NCI-H2029 (cell line): ENCODE measurements at places on chromosomes 5 and 9.

DNA sequence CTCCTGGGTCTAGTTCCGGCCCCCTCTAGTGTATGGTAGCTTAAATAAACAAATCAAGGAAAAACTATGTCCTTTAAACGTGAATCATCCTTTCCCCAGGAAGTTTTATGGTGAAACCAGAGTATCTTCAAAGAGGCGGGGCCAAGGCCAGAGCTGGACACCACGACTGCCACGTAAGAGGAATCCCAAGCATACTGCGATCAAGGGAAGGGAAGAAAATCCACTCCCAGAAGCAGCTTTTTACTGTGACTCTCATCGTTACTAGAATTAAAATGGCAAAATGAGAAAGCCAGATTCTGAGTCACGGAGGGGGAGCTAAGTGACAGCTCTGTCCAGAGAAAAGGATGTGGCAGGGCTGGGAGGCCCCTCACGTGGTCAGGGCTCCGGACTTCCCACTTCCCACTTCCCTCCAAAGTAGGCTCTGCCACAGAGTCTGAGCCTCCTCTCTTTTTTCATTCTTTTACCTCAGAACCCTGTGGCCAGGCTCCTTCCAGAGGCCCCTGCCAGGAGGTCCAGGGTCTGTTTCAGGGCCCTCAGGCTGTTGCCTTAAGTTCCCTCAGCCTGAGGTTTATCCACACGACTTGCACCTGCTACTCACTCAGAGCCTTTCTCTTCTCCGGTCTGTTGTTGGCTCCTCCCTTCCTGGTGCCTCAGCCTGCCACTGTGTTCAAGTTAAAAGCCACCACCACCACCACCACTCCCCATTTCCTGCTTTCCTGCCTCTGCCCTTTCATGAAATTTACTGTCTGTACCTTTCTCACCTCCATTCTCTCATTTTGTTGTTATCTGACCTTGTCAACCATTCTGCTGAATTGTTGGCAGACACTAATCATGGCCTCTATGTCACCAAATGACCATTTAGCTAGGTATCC is 1.4 kb upstream of the GLRX start:
- DNase-seq = peak; percentile 31

DNA sequence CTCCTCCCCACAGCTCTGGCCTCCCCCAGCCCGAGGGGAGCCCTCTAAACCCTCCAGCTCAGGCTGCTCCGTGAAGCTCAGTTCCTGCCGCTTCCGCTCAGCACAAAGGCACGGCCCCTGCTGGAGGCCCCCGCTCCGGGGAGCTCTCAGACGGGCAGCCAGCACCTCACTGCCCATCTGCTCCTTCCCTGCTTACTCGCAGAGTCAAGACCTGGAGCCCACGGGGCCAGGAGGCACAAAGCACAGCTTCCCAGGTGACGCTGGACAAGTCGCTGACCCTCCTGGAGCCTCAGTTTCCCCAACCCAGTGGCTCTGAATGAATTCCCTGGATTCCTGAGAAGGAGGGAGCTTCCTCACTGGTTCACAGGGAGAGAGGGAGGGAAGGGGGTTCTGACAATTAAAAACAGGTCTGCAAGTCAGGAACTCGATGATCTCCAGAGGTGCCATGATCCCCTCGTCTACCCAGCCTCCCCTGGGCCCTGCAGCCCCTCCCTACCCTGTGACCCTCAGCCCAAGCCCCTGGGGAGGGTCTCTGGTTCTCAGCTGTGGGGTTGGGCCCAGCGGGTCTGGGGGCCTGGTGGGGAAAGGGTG is 36.2 kb downstream of the VAV2 start:
- DNase-seq = no peak

- peak; percentile 45 for DNase-seq
Observed at GRCh38 chr5:100900796-100901781, 2.0 kb downstream of the ST8SIA4 start.

- DNase-seq = no peak
Observed at GRCh38 chr9:124163760-124164255, 93.9 kb upstream of the NEK6 start.

DNA sequence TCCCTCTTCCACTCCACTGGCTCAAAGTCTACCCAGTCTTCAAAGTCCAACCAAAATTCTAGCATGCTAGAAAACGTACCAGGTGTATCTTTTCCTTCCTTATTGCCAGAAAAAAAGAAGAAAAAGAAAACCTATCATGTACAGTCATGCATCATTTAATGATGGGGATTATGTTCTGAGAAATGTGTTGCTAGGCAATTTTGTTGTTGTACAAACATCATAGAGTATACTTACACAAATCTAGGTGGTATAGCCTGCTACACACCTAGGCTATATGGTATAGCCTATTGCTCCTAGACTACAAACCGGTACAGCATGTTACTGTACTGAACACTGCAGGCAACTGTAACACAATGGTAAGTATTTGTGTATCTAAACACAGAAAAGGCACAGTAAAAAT is 104.8 kb downstream of the SREK1 start:
- DNase-seq = no peak
